ENCODE measurements at places on chromosomes 16 and 17. TPM values are rescaled to one million over a fixed set of nuclear protein-coding genes. Genes with fewer than 3 reads are reported as not detected.

DNA sequence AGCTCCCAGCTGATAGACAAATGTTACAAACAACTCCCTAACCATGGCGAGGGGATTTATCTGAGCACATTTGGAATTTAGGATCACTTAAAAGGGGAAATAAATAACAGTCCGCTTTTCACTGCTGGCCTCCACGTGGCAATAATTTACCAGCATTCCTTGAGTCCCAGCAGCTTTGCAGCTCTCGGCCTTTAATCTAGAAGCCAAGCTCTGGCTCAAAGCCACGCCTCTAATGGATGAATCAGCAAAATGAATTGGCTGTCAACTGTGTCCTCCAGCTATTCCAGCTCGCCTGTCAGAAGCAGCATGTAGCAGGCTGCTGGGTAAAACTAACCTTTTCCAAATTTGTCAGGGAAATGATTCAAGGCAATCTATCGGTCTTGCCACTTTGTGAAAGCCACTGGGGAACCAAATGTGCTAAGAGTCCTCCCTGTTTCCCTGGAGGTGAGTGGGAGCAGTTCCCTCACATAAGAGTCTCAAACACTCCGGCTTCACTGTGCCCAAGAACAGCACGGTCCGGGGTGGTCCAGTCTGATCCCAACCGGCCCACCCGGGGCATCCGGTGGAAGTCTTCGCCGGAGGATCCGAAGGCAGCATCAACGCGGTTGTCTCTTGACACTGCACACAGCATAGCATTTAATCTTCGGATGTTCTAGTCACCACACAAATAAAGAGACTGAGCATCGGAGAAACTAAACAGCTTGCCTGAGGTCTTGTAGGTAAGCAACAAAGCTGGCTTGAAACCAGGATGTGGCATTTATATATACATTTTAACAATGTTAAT lies 143.3 kb downstream of the PARN start:
- peak; percentile 80 for DNase-seq

RMI2 gene
- 1.8 TPM for total RNA-seq

TVP23B gene
- total RNA-seq, result 59.7 TPM

GRCh38 chr17:33073416-33073815 lies 81.8 kb downstream of the SPACA3 start:
- no peak for DNase-seq

DNA sequence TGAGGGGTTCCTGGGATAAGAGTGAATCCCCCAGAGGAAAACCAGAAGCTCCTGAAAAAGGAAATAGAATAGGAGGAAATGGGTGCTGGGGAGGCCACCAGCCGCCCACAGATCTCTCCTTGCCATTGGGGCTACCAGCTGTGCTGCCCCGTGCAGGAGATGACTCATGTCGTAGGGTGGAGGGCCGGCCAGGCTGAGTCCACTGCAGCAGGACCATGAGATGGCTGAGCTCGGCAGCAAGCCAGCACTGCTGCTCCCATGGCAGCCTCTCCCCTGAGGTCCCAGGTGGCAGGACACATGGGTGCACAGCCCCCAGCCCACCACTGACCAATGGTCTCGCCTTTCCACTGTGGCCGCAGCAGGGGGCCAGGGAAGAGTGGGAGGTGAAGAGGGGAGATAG lies 95.5 kb downstream of the GNAO1 start:
- DNase-seq, result peak; percentile 95

DNA sequence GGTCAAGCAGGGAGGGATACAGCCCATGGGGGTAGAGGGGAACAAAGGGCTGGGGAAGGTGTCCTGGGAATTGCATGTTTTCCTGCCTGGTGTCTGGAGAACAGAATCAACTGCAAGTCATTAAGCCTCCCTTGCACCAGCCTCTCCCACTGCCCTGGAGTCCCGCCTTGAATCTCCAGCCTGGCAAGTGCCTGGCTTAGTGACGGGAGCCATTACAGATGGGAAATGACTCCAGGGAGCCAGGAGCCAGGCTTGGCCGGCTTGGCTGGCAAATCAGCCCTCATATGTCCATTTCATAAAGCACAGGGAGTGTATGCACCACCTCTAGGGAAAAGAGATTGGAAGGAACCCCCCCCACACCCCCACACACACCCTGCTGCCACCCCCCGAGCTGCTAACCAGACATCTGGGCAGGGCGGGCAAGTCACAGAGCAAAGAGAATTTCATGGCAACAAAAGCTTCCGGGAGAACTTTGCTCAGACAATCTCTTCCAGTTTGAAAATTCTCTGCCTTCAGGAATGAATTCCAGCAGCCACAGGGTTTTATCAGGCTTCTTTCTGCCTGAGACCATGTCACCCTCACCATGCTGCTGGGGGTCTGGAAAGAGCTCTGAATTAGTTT lies 127.7 kb downstream of the NTN1 start:
- DNase-seq, result peak; percentile 81

KRTAP3-1 gene
- not detected for total RNA-seq

- no peak for DNase-seq
Measured at GRCh38 chr17:21549107-21549687, 143.1 kb upstream of the KCNJ18 start.

DNA sequence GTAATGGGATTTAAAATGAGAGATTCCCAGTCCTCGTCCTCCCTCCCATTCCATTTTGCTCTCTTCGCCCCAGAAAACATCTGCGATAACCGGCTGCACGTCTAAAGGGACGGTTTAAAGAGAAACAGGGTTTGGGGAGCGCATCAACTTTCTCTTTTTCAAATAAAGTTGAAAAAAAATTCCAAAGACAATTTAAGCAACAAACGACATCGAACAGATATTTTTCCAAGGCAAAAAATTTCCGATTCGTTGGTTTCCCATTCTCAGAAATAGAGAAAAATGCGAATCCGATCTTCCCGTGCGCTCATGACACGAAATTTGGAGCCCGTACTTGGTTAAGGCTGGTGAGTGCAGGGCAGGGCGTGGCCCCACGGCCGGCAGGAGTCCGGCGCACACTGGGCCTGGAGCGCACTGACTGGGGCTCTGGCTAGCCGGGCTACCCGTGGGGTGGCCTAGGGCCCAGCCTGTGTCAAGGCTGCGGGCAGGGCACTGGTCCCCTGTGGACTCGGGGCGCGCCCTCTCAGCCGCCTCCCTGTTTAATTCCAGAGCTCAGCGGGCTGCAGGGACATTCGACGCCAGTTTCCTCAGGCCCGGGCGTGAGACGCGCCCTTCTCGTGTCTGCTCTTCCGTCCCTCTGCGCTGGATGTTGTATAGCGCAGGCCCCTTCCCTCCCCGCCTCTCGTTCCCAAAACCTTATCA lies 17.9 kb upstream of the ZFHX3 start:
- peak; percentile 84 for DNase-seq

KCTD19 gene
- not detected for total RNA-seq

DNA sequence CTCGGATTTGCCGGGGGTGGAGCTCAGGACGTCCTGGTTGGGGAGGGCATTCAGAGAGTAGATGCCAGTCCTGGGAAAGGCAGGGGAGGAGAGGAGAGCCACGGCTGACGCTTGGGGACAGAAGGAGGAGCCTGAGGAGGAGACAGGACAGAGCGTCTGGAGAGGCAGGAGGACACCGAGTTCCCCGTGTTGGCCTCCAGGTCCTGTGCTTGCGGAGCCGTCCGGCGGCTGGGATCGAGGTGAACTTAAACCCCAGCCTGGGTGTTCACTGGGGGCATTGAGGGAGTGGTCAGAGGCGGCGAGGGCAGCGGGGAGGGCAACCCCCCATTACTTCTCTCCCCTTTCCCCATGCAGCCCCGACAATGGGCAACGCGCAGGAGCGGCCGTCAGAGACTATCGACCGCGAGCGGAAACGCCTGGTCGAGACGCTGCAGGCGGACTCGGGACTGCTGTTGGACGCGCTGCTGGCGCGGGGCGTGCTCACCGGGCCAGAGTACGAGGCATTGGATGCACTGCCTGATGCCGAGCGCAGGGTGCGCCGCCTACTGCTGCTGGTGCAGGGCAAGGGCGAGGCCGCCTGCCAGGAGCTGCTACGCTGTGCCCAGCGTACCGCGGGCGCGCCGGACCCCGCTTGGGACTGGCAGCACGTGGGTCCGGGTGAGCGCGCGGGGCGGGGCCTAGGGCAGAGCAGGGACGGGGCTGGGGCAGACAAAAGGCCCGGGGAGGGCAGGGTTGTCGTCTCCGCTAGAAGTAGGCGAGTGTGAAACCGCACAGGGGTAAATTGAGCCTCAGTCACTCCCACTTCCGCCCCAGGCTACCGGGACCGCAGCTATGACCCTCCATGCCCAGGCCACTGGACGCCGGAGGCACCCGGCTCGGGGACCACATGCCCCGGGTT lies 3.7 kb downstream of the NOL3 start:
- DNase-seq, result peak; percentile 99

WNT9B gene
- 0.36 TPM for total RNA-seq

- DNase-seq, result peak; percentile 86
Measured at GRCh38 chr16:83689385-83689831, 118.4 kb upstream of the HSBP1 start.

GRCh38 chr16:2614761-2615191 lies 67.5 kb upstream of the KCTD5 start:
- DNase-seq, result peak; percentile 57

DNA sequence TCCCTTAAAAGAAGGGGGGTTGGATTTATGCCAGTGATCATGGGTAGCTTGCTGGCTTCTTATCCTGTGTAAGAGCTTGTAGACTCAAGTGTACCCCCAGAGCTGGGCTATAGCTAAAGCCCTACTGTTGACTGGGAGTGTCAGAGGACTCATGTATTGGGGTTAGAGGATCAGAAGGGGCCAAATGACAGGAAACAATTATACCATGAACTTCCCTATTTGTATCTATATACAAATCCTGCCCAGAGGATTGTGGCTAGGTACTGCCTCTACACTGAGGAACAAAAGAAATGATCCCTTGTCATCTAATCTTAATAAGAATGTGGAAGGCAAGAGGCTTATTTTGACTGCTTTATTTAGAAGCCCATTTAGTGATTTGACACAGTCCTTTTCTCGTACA lies 14.3 kb downstream of the ZP2 start:
- DNase-seq, result no peak

- DNase-seq, result peak; percentile 98
Measured at GRCh38 chr16:2838928-2839327, 8.8 kb downstream of the ZG16B start.

Measured in osteoblast (primary cell).